ENCODE measurements at places on chromosomes 3 and 15. TPM values are rescaled to one million over a fixed set of nuclear protein-coding genes. Genes with fewer than 3 reads are reported as not detected.

Gene PCSK6
- total RNA-seq = 0.72 TPM

DNA sequence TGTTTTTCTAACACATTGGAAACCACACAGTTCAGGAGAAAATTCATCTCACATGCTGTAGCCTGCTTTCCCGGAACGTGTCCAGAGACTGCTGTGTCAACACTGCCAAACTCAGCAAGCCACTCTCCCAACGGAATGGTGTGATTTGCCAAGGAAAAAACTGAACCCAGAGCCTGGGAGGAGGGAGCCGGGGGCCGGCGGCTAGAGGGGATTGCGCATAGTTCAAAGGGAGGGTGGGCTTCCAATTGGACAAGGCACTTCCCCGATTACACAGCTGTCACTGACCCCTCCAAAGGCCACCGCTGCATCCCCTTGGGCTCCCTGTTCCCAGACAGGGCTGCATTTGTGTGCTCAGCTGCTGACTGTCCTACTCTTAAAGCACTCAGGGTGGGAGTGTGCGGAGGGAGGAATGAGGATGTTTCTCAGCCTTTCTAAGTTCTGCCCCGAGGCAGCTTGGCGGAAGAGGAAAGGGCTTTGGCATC lies 256.2 kb downstream of the ZNF621 start:
- no peaks in the 10 kb centered on the region for H3K27me3 ChIP-seq
- no peak overlapping the region for H3K4me3 ChIP-seq
- DNase-seq = peak; percentile 6
- H3K4me1 ChIP-seq = no peaks in the 10 kb centered on the region

DNA sequence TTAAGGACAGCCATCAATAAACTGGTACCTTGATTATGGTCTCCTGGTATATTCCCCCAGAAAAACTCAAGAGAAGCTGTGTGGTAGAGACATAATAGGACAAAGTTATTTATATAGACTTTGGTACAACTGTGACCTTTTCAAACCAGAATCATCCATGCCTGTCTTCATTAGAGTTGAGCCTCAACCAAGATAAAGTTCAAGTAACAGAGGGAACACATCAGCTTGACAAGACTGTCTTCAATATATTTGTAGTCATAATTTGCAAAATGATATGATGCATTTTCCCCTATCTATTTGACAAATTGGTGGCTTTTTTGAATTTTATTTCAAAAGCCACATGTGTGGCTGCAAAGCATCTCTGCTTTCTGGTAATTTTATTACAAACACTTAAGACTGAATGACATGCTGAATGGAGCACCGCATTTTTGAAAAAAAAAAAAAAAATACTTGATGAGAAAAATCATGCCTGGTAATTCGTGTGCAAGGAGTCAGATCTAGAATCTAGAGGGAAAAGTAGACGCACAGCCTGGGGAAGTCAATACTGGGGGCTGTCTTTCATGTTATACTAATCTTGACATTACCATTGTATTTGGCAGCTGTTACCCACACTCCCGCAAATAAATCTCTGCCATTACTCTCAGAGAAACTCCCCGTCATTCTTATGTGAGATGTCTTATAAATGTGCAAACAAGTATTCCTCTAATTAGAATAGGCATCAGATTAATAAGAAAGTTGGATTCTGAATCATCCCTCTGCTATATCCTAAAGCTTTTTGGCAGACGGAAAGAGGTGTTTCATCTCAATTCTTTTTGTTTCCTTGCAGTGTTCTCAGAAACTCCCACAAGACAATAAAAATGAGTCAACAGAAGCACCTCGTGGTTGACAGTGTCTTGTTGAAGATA lies 554.8 kb upstream of the CBLB start:
- H3K27me3 ChIP-seq = no peaks in the 10 kb centered on the region
- H3K36me3 ChIP-seq = no peaks in the 10 kb centered on the region
- no peak overlapping the region for H3K4me3 ChIP-seq

DNA sequence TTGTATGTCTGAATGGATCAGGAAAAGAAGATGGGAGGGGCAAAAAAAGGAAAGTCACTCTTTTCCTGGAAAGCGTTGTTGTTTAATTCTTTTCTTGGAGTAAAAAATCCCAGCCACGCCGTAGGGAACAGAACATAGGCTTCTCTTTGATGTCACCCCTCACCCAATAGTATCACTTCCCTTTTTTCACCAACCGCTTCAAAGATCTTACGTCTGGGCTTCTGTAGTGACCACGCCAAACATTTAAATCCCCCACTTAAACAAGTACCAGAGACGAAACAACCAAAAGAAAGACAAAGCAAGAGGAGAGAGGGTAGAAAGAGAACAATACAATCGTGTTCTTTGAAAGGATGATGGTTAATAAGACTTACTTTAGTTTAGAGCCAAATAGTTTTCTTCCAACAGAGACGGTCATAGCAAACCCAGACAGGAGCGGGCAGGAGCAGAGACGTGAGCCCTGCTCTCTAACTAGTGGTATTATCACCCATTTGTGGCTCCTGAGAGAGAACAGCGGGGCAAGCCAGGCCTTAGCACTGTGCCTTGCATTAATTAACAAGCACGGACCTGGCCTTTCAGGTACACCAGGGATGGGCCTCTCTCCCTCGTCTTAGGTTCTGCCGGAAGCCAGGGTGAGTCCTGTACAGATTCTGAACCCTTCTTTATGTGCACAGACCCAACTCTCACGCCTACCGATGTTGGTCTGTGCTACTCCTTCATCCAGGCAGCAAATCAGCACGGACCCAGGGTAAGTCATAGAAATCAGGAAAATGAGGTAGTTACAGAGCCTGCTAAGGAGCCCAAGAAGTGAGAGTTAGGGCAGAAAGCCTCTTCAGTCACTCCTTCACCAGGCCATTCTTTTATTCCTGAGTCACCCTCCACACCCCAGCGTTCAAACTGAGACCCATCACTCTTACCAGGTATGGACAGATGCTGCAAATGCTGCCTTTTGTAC lies 28.2 kb upstream of the BCL6 start:
- peaks cover 2% of the 10 kb centered on the region for H3K4me1 ChIP-seq
- H3K4me3 ChIP-seq = no peak overlapping the region
- no peaks in the 10 kb centered on the region for H3K27me3 ChIP-seq

All from endothelial cell of umbilical vein (primary cell).